ENCODE measurements at places on chromosomes 6 and 20.
A peak's percentile ranks its signal among the peaks of the same experiment; 100 is the strongest.

- no peak for DNase-seq
Observed at GRCh38 chr20:21146215-21146614, 20.3 kb downstream of the KIZ start.

GRCh38 chr6:13262302-13263230 is 65.8 kb downstream of the TBC1D7 start:
- DNase-seq = peak; percentile 42

- DNase-seq = no peak
Observed at GRCh38 chr6:155676346-155676745, 220.7 kb upstream of the NOX3 start.

GRCh38 chr20:48760403-48760983 is 67.3 kb downstream of the PREX1 start:
- peak; percentile 47 for DNase-seq

DNA sequence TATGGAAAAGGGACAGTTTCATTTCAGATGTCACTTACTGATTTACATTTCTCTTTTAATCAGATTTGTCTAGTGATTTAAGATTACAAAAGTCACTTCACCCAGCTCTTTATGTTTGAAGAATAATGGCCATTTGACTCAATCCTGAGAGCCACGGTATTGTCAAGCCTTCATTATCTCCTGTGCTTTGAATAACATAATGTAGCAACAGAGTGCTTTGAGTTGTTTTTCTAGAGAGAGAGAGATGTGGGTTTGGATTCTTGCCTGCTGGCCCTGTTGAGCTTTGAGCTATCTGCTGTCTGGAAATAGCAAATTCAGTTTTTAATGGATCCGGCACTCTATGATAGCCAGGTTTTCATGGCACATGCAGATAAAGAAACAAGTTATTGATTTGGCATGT is 478.4 kb upstream of the SOX4 start:
- no peak for DNase-seq

GRCh38 chr6:141744194-141744925 is 388.4 kb upstream of the GJE1 start:
- DNase-seq = peak; percentile 29

DNA sequence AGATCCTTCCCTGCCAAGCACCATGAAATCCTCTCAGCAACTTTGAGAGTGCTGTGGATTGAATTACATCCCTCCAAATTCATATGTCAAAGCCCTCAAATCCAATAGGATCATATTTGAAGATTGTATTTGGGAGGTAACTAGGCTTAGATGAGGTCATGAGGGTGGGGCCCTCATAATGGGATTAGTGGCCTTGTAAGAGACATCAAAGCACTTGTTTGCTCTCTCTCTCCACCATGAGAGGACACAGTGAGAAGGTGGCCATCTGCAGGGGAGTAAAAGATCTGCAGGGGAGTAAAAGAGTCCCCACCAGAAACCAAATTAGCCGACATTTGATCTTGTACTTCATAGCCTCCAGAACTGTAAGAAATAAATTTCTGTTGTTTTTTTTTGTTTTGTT is 298.2 kb downstream of the SAMD5 start:
- DNase-seq = peak; percentile 1

DNA sequence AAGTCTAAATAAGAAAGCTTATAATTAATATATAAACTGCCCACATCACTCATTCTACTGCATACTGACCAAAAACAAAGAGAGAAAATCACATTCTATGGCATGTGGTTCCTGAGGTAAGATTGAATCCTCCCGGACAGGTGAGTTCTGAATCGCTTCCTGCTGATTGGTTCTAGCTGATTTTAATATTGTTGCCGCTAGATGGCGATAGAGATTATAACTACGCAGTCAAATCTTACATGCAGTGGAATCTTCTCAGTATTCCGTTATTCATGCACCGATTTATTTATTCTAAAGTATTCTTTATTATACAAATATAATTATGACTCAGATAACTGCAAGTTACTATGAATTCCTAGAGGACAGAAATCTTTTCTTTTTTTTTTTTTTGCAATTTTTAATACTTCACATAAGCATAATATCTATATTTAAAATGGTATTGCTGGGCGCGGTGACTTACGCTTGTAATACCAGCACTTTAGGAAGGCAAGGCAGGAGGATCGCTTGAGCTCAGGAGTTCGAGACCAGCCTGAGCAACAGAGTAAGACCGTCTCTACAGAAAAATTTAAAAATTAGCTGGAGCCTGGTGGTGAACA is 24.2 kb upstream of the TMX4 start:
- DNase-seq = peak; percentile 57

- no peak for DNase-seq
Observed at GRCh38 chr6:112980676-112981075, 633.5 kb downstream of the RFPL4B start.

- DNase-seq = no peak
Observed at GRCh38 chr6:105713474-105714118, 310.7 kb upstream of the PREP start.

- DNase-seq = no peak
Observed at GRCh38 chr6:108748959-108749358, 99.3 kb upstream of the ARMC2 start.

- no peak for DNase-seq
Observed at GRCh38 chr6:99270826-99271225, 78.6 kb downstream of the FAXC start.

DNA sequence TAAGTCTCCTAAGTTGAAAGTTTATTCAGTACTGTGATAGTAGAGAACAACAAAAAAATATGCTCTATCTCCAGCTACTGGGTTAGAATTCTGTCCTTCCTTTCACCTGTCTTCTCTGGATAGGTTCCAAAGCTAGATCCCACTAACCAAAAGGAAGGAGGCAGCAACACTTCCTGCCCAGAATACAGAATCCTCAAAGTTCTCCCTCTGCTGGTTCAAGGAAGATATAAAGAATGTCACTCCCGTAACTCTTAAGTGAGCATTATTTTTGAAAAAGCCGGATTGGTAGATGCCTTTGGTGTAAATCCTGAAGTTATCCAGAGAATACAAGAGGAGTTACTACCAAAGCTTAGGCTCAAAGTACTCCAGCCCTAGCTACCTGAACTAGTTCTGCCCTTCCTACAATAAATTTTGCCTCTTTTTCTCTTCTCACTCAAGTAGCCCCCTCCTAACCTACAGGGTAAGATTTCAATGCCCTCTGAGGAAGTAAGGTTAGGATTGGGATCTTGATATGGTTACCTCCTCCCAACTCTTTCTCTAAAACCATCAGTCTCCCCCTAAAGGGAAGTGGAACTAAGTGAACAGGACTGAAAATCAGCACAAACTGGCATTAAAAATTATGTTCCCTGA is 26.0 kb upstream of the CRIP3 start:
- peak; percentile 68 for DNase-seq

- DNase-seq = no peak
Observed at GRCh38 chr6:150713931-150714330, 114.2 kb downstream of the PLEKHG1 start.
